ENCODE measurements at places on chromosomes 7 and 10.

- DNase-seq: no peak
Observed at GRCh38 chr10:22899307-22899706, 28.5 kb upstream of the ARMC3 start.

- no peak for DNase-seq
Observed at GRCh38 chr10:50437248-50437647, 185.9 kb upstream of the ASAH2 start.

- no peak for DNase-seq
Observed at GRCh38 chr10:29921071-29921446, 138.3 kb downstream of the JCAD start.

GRCh38 chr10:131016556-131016955 is 295.0 kb downstream of the TCERG1L start:
- DNase-seq: no peak

- DNase-seq: peak; percentile 60
Observed at GRCh38 chr10:94076325-94076841, 82.7 kb downstream of the PLCE1 start.

DNA sequence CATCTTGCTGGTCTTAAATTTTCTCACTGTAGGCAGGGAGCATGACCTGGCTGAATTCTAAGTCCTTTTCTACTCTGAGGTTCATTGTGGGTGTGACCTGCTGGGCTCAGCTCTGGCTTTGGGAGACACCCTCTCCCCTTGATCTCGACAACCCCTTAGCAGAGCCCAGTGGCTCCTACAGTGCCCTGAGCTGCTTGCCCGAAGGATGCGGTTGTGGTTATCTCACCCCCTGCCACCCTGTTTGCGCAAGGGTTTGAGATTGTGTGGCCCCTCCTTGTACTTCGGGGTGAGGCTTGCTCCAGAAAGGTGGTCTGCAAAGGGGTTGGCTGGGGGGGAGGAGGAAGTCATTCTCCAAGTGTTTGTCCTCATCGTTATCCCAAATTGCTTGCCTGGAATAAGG is 55.3 kb downstream of the TCF7L2 start:
- DNase-seq: no peak

- no peak for DNase-seq
Observed at GRCh38 chr10:47055386-47056246, 144.4 kb downstream of the PTPN20 start.

DNA sequence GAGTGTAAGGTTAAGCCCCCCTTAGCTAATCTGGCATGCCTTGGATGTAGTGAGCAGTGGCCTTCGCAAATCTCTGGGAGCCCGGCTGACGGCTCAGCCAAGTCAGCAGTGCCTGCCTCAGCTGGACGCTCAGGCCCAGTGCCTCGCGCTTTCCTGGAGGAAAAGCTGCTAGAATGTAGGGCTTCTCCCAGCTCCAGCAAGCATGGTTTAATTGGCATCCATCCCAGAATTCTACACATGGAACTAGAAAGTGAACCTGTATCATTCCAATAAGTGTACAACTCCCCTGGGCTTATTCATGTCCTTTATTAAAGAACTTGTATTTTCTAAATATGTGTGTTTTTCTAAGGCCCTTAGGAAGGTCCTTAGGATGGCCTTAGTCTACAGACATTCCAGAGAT is 287.8 kb upstream of the SHH start:
- DNase-seq: no peak

DNA sequence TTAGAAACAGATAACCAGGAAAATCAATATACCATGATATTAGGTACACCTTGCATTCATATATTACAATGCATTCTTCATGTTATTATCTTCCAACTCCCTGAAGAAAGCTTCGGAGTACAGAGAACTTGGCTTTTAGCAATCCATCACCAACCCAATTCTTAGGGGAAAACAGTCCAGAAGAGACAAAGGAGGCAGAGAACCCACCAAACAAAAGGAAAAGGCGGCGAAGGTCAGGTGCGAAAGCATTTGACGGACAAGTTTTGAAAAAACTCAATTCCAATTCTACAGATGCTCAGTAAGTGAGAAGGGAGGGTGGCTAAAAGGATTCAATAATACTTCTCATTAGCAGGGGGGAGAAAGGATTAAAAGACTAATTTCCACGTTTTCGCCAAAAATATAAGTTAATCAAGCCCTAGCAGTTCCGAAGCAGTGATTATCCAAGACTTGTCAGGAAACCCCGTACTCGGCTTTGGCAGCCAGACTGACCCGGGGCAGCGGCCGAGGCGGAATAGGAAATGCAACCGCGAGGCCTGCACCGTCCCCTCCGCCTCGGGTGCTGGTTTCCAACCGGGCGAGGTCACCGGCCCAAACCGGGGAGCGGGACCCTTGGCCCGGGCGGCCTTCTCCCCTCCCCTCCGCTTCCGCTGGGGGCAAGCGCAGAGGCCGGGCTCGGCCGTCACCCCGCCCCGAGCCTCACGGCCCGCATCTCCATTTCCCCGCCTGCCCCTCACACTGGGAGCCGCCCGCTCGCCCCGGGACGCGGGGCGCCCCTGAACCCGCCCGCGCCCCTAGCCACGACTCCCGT is 747 bp downstream of the GDI2 start:
- DNase-seq: peak; percentile 3

GRCh38 chr10:132347211-132347930 is 15.4 kb downstream of the LRRC27 start:
- no peak for DNase-seq

DNA sequence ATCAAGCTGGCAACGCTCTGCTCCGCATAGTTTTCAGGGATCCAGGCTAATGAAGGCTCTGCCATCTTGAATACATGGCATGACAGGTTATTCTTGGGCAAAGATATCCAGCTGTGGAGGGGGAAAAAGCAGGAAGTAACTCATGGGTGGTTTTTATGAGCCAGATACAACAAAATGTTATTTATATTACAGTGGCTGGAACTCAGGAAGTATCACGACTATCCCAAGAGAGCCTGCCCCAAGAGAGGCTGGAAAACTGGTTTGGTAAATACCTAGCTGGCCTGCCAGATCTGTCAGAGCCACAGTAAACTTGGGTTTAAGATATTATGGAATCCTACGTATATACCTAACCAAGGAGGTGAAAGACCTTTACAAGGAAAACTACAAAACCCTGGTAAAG is 462.8 kb upstream of the ANKRD30A start:
- DNase-seq: no peak

- DNase-seq: no peak
Observed at GRCh38 chr7:71558806-71559613, 427.1 kb downstream of the GALNT17 start.

DNA sequence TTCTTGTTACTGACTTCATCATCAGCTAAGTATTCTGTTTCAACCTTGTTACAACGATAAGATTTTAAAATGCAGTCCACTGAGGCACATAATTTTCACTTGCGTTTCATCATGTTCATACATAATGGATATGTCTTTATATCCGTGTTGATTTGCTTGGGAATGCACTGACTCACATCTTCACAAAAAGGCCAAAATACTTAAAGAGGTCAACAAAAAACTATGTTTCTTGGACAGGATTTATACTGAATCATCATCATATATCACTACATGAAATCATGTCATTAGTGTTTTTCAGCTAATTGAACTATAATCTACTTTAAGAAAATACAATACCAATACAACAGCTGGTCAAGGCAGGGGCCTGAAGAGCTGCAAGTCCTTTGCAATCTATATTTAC is 324.5 kb upstream of the KLF6 start:
- DNase-seq: peak; percentile 76

DNA sequence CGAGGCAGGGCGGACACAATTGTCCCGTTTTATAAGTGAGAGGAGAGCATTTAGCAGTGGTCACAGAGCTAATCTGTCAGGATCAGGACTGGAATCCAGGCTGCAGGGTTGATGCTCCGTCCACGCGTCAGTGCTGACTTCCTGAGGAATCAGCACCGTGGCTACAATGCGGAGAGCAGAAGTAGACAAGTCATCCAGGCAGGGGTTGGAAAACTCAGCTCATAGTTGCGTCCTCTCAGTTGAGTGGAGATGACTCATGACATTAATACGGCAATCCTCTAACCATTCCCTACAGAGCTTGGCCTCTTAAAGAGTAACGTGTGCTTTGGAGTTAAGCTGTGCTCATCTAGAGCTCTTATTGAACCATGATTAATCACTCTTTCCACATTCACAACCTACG is 17.1 kb upstream of the HTR5A start:
- DNase-seq: no peak

DNA sequence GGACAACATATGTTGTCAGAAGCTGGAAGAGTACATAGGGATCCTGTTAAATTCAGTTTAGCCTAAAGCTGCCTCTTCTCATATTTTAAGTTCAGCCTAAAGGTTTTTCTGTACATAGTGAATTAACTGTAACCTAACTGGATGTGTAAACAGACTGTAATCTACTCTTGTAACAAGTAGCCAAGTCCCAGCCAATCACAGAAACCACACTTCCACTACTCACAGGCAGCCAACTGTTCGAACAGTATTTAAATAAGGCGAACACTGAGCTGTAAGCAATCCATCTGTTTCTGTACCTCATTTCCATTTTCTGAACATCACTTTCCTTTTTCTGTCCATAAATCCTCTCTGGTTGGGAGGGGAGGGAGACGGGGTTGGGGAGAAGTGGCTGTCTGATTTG is 15.0 kb upstream of the STN1 start:
- DNase-seq: no peak

DNA sequence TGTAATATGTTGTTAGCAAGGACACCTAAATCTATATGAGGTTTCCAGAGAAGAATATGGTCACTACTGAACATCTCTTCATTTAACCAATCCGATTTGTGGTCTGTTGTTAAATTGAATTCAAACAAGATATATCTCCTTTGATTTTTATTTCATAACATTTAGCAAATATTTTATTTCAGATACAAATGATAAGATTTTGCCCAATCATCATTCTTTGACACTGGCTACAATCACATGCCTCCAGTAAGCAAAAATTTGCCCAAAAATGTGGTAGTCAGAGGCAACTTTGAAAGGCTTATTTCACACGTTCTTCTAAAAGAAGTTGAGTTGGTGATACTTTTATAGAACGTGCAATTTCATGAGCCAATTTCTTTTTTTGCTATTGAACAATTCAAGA is 44.7 kb upstream of the AGMO start:
- DNase-seq: no peak

GRCh38 chr10:105658696-105659095 is 1017.6 kb downstream of the SORCS3 start:
- DNase-seq: no peak

GRCh38 chr7:87471473-87471872 is 4.0 kb downstream of the ABCB4 start:
- no peak for DNase-seq

DNA sequence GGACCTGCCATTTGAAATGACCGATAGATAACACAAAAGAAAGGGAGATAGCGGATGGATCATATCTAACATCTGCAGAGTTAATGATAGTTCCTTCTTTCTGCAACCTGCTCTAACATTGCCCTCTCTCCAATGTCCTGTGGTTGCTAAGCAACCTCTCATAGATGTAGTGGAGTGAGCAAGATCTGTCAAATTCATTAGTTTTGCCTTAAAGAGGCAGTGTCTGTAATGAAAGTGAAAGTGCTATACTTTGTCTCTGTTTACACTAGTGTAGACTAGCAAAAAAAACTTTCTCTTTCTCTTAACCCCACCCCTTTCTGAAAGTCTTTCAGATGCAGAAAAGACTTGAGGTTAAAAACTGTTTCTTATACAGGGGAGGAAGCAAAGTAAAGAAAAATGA is 1196.9 kb downstream of the SORCS3 start:
- DNase-seq: peak; percentile 4

- no peak for DNase-seq
Observed at GRCh38 chr10:63237396-63237795, 104.3 kb downstream of the NRBF2 start.

- DNase-seq: no peak
Observed at GRCh38 chr10:69810675-69811397, 9.1 kb downstream of the COL13A1 start.

DNA sequence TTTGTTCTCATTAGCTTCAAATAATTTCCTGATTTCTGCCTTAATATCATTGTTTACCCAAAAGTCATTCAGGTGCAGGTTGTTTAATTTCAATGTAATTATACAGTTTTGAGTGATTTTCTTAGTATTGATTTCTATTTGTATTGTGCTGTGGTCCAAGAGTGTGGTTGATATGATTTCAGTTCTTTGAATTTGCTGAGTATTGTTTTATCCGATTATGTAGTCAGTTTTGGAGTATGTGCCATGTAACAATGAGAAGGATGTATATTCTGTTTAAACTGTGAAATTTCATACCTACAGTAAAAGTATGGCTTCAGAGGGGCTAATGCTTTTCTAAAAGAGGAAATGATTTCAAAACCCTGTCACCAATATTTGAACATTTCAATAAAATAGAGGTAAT is 17.4 kb upstream of the GRM8 start:
- no peak for DNase-seq

GRCh38 chr10:128701837-128702236 is 575.6 kb upstream of the MKI67 start:
- no peak for DNase-seq

DNA sequence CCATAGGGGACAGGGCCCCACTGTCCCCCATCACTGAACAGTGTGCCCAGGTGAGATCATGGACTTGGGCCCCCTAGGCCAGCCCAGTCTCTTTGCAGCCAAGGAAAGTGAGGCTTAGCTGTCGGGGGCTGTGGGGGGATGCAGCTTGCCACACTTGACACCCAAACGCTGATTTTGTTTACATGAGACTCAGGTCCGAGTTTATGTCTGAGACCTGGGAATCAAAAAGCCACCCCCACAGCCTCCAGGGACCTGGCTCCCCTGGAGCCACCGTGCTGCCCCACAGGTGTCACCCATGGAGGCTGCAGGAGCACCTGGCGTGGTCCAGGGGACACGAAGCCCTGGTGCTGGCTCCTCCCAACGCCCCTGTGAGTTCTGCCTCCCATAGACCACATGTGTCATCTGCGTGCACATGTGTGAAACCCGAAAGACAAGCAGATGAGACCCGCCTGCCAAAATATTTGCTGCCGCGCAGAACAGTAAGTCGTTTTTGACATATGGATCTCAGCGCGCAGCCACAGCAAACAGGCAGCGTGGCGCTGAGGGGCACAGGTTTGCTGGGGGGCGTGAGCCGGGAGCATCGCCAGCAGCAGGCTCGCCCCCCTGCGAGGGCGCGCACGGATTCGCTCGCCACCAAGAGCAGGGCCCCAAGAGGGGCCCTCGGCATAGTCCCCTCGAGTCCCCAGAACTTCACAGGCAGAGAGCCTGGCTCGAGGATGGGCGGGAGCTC is 112.3 kb downstream of the LHPP start:
- DNase-seq: no peak

GRCh38 chr10:110413903-110414547 is 83.7 kb upstream of the DUSP5 start:
- DNase-seq: peak; percentile 51

GRCh38 chr10:60894786-60895185 is 49.2 kb downstream of the RHOBTB1 start:
- DNase-seq: no peak

- DNase-seq: no peak
Observed at GRCh38 chr7:22325671-22326070, 31.3 kb downstream of the RAPGEF5 start.

DNA sequence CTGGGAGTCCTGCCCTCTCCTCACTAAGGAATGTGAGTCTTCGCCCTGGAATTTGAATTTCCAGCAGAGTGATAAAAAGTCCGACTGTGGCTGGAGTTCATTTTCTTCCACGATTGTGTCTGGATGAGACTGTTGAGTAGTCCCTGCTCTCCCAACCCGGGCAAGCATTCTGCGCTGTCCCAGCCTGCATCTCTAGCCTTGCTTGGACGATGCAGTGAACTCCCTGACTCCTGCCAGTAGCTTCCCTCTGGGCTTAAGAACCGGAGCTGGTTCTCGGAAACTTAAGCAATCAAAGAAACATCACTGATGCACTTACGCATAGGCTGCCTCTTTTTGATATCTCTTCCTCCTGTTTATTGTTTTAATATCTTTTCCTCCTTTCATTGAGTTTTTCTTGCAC is 116.0 kb upstream of the FZD8 start:
- no peak for DNase-seq

GRCh38 chr7:65404020-65404419 is 30.4 kb downstream of the ZNF92 start:
- no peak for DNase-seq
